ENCODE measurements at places on chromosomes 3 and 15.

DNA sequence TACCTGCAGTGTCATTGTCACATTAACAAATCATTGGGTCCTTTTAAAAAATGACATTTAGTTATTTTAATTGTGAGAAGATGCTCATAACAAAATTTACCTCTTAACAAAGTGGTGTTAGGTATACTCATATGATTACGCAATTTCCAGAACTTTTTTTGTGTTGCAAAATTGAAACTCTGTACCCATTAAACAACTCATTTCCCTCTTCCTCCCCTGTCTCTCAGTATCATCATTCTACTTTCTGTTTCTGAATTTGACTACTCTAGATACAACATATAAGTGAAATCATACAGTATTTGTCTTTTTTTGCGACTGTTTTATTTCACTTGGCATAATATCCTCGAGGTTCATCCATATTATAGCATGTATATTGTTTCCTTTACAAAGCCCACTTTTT, 58.7 kb upstream of the CHST2 start:
- DNase-seq = no peak

- DNase-seq = no peak
Measured at GRCh38 chr15:83063551-83063950, 3.5 kb downstream of the BTBD1 start.

DNA sequence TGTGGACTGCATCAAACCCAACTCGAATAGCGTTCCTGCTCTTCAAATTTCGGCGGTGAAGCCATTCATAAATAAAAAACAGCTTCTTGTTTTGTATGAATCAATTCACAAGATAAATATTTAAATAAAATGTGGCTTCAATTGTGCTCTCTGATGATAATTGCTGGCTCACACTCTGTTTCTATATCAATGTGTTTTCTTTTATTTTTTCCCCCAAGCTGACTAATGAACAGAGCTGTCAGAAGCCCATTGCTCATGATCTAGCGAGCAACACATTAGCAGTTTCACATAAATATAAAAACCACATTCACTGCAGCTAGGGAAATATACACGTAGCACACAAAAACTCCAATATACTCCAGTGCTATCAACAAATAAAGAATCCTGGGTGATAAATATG, 45.0 kb upstream of the FOXP1 start:
- no peak for DNase-seq

GRCh38 chr3:63724987-63725386, 72.5 kb downstream of the SNTN start:
- no peak for DNase-seq

- no peak for DNase-seq
Measured at GRCh38 chr3:71549951-71550350, 33.6 kb downstream of the FOXP1 start.

DNA sequence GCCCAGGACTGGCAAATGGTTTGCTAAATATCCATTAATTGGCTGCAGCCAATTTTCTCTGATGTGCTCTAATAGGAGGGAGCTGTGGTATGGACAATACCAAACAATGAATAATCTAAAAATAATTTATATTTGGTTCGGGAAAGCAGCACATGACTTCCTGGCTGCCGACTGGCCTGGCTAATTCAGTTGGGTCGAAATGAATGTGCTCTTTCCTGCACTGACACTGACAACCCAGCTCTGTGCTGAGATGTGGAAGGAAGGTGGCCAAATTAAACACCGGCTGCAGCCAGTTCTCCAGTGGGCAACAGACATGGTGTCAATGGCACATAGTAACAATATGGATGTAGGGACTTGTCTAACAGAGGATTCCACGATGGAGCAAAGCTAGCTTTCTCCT, 21.1 kb upstream of the COLQ start:
- peak; percentile 21 for DNase-seq

- no peak for DNase-seq
Measured at GRCh38 chr3:127789051-127789450, 33.3 kb downstream of the MGLL start.

- DNase-seq = no peak
Measured at GRCh38 chr3:122576174-122576940, 1.1 kb upstream of the PARP15 start.

DNA sequence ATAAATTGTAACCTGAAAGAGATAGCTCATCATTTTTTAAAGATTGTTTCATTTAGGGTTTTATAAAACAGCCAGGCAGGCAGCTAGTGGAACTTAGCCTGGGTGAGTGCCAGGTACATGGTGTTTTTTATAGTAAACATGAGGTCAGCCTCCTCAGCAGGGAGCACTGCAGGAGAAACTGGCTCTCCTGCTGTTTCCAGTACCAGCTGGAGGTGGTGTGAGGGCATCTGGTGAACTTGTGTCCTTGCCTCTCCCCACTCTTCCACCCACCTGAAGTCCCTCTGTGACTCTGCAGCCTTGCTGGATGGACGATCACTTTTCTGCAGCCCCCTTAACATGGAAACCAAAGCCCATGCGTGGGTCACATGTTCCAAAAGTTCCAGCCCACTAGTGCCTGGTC, 128.4 kb downstream of the FAM174B start:
- peak; percentile 18 for DNase-seq

DNA sequence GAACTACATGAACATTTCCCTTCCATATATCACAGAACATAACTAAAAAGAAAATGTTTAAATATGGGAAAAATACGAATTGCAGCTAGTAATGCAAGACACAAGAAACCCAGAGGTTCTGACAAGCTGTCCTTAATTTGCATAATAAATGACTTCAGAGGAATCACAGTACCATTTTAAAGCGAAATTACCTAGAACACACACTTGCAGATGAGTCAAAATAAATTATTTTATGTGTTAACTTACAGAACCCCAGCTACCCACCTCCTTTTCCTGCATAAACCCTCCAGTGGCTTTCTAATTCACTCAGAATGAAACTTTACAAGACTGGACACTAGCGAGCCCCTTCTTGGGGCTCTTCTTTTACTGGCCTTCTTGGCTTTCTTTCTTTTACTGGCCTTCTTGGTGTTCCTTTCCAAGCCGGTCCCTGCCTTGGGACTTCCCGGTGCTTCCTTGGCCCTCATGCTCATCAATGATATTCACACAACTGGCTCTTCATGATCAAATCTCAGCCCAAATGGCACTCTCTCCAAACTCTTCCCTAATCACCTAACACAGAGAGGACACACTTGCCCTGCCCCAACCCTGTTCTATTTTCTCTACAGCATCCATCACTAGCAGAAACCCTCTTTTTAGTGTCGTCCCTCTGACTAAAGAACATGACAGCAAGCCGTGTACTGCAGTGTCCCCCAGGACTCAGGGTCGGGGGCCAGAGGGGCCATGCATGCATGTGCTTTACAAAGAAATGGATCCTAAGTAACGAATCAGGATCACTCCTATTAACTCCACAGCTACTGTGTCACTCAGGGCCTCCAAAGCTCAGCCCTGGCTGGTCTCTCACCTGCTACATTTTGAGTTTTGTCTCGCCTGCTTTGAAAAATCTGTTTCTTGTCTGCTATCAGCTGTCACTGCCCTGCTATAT, 4.8 kb downstream of the CHSY1 start:
- DNase-seq = no peak

- DNase-seq = peak; percentile 73
Measured at GRCh38 chr15:51736751-51737521, 519 bp downstream of the LYSMD2 start.

GRCh38 chr3:151863611-151864010, 9.8 kb upstream of the SUCNR1 start:
- DNase-seq = peak; percentile 43

- DNase-seq = no peak
Measured at GRCh38 chr3:47782446-47783308, 984 bp upstream of the SMARCC1 start.

- no peak for DNase-seq
Measured at GRCh38 chr15:92118162-92118935, 264.8 kb downstream of the SLCO3A1 start.

GRCh38 chr15:92339361-92339760, 54.3 kb upstream of the ST8SIA2 start:
- no peak for DNase-seq

DNA sequence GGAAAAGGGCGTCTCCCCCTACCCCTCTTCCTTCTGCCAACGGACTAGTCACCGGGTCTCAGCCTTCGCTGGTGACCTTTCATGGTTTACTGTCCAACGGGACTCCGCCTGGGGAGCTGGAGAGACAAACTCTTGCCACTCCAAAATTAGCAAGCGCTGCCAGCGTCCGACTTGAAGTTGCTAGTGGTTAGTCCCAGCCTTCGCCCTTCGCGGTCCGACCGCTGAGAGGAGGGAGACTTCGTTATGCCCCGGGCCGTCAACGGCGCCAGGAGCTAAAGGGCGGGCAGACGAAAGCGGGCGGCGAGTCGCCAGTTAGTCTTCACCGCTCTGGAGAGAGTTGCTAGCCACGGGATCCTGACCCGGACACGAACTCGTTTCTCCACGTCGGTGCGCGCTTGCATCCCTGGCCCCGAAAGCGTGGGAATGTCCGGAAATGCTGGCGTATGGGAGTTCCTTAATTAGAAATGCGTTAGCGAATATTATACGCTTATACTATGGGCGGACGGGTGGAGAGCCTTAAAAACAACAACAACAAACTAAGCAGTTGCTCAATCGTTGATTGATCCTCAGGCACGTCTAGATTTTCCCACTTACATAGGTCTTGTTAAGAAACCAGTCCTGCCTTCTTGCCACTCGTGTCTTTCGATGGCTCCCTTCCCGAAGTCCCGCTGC, 716 bp downstream of the SMC4 start:
- DNase-seq = peak; percentile 66

DNA sequence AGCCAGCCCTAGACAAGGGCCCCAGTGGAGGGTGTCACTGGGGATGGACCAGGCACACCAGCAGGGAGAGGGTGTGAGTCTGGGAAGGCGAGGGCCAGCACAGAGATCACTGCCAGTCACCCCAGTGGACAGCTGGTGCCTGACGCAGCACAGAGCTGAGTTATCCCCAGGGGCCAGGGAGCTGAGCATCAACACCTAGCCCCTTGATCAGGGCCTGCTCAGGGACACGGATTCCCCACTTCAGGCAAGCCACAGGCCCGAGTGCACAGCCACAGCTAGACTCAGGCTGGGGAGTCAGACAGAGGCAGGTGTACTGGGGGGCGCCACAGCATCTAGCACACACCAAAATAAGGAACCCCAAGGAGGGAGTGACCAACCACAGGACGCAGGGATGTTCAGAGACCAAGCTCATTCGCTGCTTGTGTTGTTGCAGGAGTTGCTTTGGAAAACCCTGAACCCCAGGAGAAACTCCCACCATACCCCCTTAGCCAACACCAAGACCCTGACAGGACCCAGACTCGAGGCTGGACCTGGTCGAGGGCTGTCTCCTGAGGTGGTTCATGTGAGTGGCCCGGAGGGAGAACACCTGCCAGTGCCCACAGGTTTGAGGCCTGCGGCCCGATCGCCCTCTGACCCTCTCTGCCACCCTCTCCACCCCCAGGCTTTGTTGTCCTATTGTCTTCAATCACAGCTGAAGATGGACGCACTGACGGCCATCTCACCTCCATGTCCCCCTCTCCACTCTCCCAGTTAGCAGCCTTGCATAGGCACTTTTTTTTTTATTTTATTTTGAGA, 146.8 kb downstream of the TPRA1 start:
- DNase-seq = no peak

DNA sequence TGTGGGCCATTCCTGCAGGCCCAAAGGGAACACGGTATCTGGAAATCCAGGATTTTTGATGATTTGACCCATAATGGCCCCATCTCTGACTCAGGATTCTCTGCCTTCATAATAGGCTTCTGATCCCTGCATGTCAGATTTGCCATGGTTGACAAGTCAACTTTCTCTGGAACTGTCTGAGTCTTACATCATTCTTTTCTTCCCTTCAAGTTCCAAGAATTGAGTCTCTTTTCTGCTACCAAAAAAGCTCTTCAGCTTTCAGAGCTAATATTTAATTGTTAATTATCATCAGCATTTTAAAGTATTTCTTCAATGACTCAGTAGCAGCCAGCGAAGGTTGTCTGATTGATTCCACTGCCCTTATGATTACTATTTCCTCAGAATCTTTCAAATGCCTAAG, 244.4 kb upstream of the COL8A1 start:
- DNase-seq = no peak

- DNase-seq = no peak
Measured at GRCh38 chr15:84649706-84650105, 4.4 kb downstream of the WDR73 start.

GRCh38 chr3:171249245-171249644, 211.0 kb downstream of the TNIK start:
- no peak for DNase-seq

- DNase-seq = no peak
Measured at GRCh38 chr3:197064771-197065170, 35.2 kb upstream of the MELTF start.

- DNase-seq = no peak
Measured at GRCh38 chr15:84684092-84684491, 26.1 kb upstream of the NMB start.

DNA sequence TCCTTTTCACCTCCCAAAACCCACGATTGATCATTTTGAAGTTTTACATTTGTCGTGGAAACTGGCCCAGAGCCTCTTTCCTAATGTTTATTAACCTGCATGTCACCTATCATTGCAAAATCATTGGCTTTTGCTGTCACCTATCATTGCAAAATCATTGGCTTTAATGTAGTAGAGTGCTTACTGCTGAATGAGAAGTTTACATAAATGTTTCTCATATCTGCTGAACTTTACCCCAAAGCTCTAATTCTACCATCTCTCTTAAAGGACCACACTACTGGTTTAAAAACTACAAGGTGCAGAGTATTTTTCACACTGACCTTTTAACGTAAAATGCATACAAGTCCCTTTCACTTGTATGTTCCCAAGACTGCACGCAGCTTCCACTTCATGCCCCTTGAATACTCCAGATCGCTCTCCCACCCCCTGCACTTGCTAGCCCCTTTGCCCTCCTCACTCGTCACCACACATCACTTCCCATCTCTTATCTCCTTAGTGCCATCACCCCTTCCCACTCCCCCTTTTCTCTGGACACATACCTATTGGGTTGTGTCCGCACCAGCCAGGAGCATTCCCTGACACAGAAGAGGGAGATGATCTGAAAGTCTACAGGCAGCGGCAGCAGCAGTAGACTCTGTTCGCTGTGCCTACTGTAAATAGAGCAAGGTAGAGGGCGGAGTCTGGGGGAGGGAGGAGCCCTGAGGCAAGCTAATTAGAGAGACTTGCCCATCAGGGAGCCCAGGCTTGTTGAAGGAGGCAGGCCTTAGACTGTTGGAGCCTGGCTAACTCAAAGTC, 30.2 kb upstream of the ATOSA start:
- DNase-seq = peak; percentile 63

DNA sequence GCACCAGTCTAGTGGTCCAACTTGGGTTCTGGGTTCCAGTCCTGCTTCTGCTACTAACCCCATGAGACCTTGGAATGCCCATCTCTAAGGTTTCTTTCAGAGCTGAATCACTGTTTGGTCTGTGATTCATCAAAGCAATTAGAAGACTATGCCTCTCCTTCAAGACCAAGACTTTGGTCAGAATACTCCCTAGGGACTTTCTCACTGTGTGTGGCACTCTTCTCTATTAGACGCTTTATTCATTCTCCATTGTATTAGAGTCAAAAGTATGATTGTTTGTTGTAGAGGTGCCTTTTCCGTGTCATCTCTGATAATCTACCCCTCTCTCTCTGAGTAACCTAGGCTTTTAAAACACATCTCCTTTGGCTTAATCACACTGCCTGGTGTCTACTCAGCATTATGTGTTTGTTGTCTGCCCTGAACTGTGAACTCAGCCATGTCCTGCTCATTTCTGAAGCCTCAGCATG, 90.5 kb downstream of the LPP start:
- DNase-seq = no peak

Measured in NCI-H146 (cell line).